ENCODE measurements at places on chromosomes 11 and 22. TPM values are rescaled to one million over a fixed set of nuclear protein-coding genes. Genes with fewer than 3 reads are reported as not detected.
A peak's percentile ranks its signal among the peaks of the same experiment; 100 is the strongest.

C22orf31 gene
- 1.2 TPM for polyA plus RNA-seq

OR2AG2 gene
- 0.05 TPM for polyA plus RNA-seq

MS4A15 gene
- not detected for polyA plus RNA-seq

OMP gene
- not detected for polyA plus RNA-seq

CWF19L2 gene
- polyA plus RNA-seq, result 20.8 TPM

KCNQ1OT1 gene
- 2.7 TPM for polyA plus RNA-seq

SBF2 gene
- polyA plus RNA-seq, result 50.7 TPM

PNPLA5 gene
- polyA plus RNA-seq, result not detected

GGTLC2 gene
- not detected for polyA plus RNA-seq

GRCh38 chr11:65341856-65342255 is 8.2 kb downstream of the DPF2 start:
- no peak for DNase-seq

GRCh38 chr11:65890324-65891218 is at the start of gene CCDC85B:
Gene CCDC85B (plus strand): TSS chr11:65890673. CDS start chr11:65890784, 111 bp downstream.
- peak; percentile 91 for DNase-seq

DNA sequence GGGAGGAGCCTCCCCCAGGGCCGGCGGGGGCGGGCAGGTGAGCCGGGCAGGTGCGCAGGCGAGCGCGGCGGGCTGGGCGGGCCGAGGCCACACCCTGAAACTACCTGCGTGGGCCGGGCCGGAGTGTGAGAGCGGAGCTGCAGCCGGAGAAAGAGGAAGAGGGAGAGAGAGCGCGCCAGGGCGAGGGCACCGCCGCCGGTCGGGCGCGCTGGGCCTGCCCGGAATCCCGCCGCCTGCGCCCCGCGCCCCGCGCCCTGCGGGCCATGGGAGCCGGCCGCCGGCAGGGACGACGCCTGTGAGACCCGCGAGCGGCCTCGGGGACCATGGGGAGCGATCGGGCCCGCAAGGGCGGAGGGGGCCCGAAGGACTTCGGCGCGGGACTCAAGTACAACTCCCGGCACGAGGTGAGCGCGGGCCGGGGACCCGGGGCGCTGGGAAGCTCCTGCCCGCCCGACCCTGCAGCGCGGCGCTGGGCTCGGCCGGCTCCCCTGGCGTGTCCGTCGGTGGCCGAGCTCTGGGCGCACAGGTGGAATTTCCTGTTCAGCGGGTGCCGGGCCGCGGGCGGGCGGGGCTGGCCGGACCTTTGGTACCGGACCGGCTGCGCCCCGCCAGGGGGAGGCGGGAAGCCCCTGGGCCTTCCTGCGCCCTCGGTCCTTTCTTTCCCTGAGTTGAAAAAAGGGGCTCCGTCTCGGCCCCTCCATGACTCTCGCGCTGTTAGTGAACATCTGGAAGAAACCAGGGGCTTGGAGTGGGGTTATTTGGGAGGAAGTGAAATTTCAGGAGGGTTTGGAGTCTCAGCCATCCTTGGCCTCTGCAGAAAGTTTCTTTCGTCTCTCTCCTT is at the start of gene ST14:
TSS of gene ST14 (plus strand) at position 126 of the 841 bp plus-strand sequence. CDS start at position 324, 198 bp downstream.
- DNase-seq, result no peak

DNA sequence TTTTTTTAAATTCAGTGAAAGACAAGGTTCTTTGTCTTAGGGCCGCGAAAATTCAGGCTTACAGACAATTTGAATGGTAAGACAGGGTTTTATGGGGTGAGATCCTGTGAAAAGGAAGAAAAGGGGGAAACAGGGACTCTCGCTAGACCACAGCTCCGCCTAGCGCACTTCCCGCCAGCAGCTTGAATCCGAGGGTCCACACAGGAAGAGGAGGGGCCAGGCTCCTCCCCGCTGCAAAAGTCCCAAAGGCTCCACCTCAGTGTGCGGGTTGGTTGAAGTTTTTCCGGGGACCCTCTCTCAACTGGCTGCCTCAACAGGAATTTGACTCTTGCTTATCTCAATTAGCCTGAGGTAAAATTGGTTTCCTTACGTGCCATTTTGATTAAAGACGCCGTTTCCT is 950.9 kb upstream of the CNTN5 start:
- DNase-seq, result no peak

DNA sequence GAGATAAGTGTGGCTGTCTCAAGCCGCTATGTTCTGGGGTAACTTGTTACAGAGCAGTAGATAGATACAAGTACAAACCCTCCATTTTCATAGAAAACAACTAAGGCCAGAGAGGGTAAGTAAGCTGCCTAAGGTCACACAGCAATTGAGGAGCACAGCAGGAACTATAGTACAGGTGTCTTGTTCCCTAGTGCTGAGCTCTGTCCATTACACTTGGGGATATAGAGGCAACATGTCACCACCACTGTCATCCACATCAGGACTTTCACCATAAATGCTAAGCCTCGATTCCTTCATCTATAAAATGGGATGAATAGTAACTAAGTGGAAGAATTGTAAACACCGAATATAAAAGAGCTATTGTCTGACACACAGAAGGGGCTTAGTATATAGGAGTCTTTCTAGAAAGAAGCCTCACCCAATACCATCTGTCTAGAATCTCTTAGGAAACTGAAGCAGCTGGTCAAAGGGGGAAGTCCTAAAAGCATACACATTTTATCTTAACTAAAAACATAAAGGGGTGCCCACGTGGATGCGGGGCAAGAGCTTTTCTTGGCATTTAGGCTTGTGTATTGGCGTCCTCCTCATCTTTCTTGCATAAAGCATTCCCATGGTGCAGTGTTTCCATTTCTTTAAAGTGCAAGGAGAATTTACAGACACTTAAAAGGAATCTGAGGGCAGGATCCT is 93.8 kb upstream of the ALX4 start:
- no peak for DNase-seq

DNA sequence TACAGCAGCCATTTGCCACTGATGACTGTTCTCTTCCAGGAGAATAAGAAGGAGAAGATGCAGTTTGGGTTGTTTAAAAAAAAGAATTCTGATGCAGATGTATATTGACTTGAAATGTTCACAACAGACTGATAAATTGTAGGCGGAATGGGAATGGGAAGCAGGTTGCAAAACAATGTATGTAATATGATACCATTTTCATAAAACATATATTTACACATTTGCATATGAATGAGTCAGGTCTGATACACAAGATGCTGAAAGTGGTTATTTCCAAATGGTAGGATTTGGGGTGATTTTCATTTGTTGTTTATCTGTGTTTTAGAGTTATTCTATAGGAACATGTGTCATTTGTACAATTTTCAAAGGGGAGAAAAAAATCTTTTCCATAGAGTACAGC is 9.0 kb upstream of the RCN1 start:
- no peak for DNase-seq

- DNase-seq, result no peak
These were observed 762 bp downstream of the ANKRD13D start for GRCh38 chr11:67289651-67290479.

GRCh38 chr11:15146271-15147003 is 31.7 kb downstream of the INSC start:
- no peak for DNase-seq

- DNase-seq, result no peak
These were observed 17.1 kb downstream of the THOC5 start for GRCh38 chr22:29536411-29536810.

- DNase-seq, result no peak
These were observed 55.3 kb downstream of the OTOG start for GRCh38 chr11:17602105-17603001.

- DNase-seq, result no peak
These were observed 684 bp downstream of the MRGPRX2 start for GRCh38 chr11:19059833-19060232.

- DNase-seq, result no peak
These were observed 33.4 kb upstream of the HORMAD2 start for GRCh38 chr22:30046716-30047363.

- no peak for DNase-seq
These were observed 29.7 kb downstream of the CD44 start for GRCh38 chr11:35168671-35169070.

Measured in left renal cortex interstitium (tissue), 4 donors.